ENCODE measurements at places on chromosomes 6 and 20. TPM values are rescaled to one million over a fixed set of nuclear protein-coding genes. Genes with fewer than 3 reads are reported as not detected.

GRCh38 chr6:125952764-125953501, 3.6 kb upstream of the HINT3 start:
- DNase-seq = no peak

GRCh38 chr20:20161611-20162010, 109.3 kb downstream of the CFAP61 start:
- DNase-seq = no peak

DNA sequence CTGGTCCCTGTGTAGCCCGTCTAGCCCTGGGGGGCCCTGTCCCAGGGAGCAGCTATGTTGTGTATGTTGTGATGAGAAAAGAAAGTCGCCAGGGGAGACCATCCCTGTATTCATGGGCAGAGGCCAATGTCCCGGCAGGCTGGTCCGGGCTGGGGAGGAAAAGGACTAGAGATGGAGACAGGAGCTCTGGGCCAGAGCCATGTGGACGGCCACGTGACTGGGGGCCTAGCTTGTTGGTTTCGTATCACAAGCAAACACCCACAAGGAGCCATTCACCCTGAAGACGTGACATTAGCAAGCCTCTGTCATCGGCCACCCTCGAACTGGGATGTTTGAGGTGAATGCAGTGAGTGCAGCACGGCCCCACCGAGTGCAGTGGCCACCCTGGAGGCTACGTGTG, 2.9 kb upstream of the HRH3 start:
- no peak for DNase-seq

DNA sequence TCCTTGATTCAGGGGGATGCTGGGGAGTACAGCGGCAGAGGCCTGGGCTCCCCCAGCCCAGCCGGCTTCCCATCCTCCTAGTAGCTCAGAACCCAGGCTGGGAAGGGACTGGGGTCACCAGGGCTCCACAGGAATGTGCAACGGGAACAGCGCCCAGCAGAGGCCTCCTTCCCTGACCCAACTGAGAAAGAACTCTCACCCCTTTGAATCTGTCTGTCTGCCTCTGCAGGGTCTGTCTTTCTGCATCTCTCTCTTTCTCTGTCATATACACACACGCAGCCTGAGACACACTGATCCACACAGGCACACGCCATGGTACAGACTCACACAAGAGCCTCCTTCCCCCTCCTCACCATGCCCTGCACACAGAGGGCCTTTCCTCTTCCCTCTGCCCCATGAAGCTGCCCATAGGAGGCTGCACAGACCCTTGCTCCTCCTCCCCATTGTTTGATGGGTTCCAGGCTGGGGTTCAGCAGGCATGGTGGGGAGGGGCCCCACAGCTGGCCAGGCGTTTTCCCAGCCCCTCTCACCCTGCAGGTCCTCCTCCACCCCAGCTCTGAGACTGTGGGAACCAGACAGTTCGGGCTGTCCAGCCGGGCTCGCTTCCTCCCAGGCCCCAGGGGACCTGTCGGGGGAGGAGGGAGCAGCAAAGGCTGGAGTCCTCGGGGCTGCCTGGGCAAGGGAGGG, 2.8 kb downstream of the FOXS1 start:
- no peak for DNase-seq

DNA sequence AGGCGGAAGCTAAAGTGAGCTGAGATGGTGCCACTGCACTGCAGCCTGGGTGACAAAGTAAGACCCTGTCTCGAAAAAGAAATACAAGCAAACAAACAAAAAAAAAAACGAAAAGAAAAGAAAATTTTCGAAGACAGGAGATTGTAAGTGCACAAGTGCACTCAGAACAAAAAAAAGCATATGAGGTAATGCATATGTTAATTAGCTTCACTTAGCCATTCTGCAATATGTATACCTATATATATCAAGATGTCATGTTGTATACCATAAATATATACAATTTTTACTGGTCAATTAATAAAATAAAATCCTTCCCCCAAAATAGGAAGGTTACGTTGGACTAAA, 127.5 kb downstream of the RIN2 start:
- DNase-seq = no peak

DNA sequence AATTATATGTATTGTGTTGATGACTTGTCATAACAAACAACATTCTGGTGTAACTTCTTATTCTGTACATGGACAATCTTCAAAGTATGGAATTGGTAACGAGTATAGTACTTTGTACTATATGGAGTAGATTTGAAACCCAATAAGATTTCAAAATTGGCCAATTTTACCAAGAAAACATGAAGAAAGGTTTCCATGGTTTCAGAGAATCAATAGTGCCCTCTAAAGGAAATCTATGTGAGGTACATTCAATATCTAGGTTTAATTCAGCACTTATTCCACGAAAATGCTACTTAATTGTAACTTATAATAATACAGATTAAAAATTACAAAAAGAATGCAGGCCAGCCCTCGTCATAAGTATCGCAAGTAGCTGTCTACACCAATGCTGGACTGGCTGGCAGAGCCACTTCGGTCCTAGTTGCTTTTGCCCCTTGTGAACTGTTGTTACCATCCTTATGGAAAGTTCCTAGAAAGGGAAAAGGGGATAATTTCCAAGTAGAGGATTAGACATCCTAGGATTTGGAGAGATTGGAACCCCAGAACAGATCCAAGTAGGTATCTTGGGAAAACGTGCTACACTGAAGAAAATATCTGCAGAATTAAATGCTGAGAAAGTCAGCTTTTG, 70.9 kb downstream of the LCA5 start:
- no peak for DNase-seq

DNA sequence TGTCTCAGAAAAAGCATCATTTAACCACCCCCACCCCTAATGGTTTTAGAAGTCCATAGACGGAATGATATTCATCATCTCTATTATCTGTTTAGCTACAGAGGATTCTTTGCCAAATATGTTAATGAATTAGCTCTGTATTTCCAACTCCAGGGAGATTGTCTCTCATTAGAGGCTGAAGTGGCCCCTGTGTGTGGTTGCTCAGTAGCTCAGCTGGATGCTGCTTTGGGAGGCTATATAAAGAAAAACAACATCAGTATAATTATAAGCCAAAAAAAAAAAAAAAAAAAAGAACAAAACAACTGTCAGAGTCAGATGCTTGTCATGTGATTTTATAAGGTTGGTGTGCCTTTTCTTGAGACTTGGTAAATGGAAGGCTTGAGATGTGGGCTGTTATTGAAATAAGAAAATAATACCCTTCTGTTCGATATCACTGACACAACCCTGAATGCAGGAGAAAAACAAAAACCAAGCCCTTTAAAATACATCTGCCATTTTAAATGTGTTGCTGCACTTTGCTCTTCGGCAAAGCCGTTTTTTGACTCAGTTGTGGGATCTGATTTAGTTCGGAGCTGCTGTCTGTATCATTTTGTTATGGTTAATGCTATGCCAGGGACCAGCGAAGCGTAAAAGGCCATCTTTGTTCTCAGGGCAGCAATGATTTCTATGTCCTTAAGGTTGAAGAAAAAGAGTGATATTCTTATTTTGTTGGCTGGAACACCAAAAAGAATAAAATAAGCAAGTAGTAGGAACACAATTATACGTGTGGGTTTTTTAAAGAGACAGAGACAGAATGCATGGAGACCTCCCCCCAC, 422.6 kb downstream of the QKI start:
- no peak for DNase-seq

GRCh38 chr6:119483908-119484307, 134.3 kb upstream of the MAN1A1 start:
- DNase-seq = no peak

LTB gene
- 728 TPM for total RNA-seq

COL20A1 gene
- not detected for total RNA-seq

CTAGE9 gene
- not detected for total RNA-seq

TMX4 gene
- 41.4 TPM for total RNA-seq

PTP4A1 gene
- 165 TPM for total RNA-seq

Data from naive thymus-derived CD4-positive, alpha-beta T cell (primary cell).